ENCODE measurements at places on chromosomes 7 and 10. TPM values are rescaled to one million over a fixed set of nuclear protein-coding genes. Genes with fewer than 3 reads are reported as not detected.

ADCYAP1R1 gene
- polyA plus RNA-seq: 6.7 TPM

LLCFC1 gene
- polyA plus RNA-seq: 0.25 TPM

GRCh38 chr7:86643561-86644281 is at the start of gene GRM3:
GRM3 (plus strand) TSS chr7:86643909; CDS start chr7:86765146, 121,237 bp downstream.
- DNase-seq: no peak

DNA sequence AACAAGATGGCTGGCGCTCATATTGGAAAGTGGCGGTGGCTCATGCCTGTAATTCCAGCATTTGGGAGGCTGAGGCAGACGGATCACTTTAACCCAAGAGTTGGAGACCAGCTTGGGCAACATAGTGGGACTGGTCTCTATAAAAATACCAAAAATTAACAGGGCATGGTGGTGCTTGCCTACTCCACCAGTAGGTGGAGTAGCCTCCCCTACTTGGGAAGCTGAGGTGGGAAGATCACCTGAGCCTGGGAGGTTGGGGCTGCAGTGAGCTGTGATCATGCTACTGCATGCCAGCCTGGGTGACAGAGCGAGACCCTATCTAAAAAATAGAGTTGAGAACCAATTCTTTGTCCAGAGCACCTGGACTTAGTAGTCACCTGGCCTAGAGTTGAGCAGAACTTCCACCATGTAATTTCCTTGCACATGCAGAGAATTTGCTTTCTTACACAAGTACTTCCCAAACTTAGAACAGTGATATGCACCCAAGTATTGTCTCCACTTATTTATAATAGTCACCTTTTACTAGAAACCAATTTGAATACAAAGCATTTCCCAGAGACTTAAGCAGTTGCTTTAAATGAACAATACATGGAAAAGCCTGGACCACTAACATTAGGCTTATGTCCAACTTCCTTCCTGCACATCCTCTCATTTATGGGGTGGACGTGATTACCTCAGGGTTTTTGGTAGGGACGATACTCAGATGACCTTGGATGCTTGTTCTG is 15.9 kb downstream of the LAMB4 start:
- DNase-seq: no peak

- DNase-seq: no peak
Measured at GRCh38 chr10:71939304-71939703, 24.9 kb upstream of the CHST3 start.
